Fibroblast of skin of right quadriceps (primary cell): ENCODE measurements at places on chromosomes 3 and 15.

GRCh38 chr3:196636369-196637349 is 2.8 kb upstream of the NRROS start:
- DNase-seq: no peak

- DNase-seq: no peak
Measured at GRCh38 chr3:45103753-45104714, 42.1 kb downstream of the CDCP1 start.

DNA sequence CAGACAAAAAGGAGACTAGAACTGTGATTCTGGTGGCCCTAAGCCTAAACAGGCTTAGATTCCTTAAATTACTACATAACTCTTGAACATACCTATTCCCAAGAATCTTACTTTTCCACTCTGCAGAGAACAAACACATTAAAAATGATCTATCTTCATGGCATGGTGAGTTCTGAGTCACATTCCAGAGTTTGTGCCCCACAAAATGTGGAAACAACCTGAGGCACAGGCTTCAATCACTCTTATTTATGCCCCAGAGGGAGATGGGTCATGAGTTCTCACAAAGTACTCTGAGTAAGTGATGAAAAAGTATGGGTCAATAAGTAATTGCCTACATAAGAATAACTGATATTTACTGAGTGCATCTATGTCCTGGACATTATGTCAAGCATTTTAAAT is 137.5 kb upstream of the SLC2A2 start:
- no peak for DNase-seq

DNA sequence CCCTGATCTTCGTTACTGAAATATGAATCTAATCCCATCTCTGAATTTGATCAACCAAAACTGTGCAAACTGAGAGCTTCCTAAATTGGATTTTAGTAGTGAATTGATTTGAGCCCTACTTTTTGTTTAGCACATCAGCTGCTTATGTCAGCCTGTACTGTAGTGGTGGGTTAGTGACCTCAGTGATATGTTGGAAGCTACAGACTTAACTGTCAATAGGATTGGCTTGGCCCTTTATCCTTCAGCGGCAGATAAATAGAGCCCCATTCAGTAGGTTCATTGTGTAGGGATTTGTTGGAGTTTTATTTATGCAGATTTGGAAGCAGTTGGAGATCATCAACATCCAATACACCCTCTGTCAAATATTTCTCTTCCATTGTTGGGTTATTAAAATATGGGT is 409.7 kb downstream of the SOX2 start:
- no peak for DNase-seq

- no peak for DNase-seq
Measured at GRCh38 chr3:13148561-13149329, 75.5 kb upstream of the IQSEC1 start.

DNA sequence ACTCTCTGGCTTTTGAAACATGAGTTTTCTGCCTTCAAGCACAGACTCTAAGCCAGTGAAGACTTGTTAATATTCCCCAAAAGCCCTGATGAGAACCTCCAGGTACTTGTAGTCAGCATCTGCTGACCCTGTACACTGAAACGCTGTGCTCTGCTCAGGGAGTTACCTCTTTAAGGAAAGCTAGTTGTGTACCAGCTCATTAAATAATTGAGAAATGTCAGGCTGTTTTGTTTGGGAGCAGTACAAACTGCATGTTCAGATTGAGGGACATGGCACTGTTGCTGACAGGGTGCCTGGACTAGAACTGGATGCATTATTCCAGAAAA is 21.7 kb downstream of the UPK1B start:
- no peak for DNase-seq

- DNase-seq: no peak
Measured at GRCh38 chr3:18445401-18446148, 20.4 kb upstream of the SATB1 start.

DNA sequence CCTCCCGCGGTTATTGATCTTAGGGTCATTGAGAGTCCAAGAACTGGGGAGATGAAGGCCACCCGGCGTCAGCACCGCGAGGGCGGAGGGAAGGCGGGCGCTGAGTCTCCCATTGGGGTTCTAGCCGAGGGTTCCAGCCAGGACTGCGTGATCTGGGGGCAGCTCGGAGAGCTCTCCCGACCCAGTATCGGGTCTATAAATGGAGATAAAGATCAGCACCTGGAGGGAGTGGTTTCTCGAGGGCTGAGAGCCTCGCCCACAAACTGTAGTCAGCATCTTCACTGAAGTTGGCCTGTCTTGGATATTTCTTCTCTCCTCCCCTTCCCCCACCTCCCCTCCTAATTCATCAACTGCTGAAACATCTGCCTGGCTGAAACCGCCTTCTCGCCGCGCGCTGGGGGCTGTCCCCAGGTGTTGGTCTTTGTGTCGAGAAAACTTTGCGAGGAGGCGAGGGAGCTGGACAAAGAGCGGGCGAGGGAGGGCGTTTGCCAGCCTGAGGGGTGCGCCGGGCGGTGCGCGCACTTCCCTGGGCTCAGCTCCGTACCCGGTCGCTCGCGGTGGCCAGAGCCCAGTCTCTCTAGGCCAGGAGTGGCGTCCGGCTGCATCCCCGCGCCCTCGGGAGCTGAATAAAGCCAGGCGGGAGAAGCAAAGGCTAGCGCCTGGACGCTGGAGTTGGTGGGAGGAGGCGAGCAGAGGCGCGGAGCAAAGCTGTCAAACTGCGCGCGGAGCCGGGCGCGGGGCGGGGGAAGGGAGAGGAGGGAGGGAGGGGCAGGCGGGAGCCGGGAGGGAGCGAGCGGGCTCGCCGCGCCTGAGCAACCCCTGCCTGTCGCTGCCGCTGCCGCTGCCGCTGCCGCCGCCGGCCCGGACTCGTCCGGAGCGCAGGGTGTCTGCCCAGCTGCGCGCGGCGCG is at the start of gene ST8SIA2:
ST8SIA2 (plus strand) TSS at position 811 of the 909 bp plus-strand sequence. CDS start 184 bp downstream, outside the sequence.
- DNase-seq: peak; percentile 49

- peak; percentile 95 for DNase-seq
Measured at GRCh38 chr3:197516517-197516889, 39.3 kb downstream of the BDH1 start.

DNA sequence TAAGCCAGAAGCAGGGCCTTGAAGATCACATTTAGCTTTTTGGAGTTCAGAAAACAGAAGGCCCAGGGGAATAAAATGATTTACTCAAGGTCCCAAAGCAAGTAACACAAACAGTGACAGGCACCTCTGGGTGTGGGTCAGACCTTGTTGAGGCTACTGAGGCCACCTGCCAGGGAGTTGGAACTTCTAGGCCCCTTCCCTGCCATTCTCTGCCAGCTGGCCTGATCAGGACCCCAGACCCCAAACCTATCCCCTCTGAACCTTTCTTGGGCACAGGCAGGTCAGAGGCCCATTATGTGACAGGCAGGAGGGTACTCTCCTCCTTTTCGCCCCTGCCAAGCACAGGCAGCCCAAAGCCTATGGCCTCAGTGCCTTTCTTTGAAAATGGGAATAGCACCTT is 49.4 kb upstream of the ATP2B2 start:
- DNase-seq: no peak

- no peak for DNase-seq
Measured at GRCh38 chr3:140580746-140581145, 97.1 kb upstream of the TRIM42 start.

DNA sequence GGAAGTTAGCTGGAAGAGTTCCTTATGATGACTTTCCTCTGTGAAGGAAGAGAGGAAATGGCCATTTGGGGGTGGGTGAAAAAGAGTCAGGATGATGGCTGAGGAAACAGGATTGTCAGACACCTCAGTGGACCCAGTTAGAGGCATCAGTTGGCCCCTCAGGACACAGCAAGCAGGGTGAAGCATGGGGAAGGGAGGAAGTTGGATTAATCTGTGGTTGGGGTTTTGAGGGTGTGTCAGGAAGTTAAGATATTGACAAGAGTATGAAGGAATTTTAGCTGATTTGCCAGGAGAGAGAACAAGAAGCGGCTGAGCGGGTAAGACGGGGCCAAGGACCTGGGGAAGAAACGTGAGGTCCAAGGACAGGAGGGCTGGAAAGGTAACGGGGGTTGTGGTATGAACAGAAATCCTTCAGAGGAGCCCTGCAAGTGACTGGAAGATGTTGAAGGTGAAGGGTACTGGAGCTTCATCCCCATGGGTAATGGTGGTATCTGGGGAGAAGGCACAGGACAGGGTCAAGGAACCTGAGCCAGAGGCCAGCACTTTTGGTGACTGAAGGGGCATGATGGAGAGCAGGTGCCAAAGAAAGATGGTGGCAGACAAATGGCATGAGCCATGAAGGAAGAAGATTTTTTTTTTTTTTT is 2.7 kb downstream of the UQCC5 start:
- DNase-seq: no peak

DNA sequence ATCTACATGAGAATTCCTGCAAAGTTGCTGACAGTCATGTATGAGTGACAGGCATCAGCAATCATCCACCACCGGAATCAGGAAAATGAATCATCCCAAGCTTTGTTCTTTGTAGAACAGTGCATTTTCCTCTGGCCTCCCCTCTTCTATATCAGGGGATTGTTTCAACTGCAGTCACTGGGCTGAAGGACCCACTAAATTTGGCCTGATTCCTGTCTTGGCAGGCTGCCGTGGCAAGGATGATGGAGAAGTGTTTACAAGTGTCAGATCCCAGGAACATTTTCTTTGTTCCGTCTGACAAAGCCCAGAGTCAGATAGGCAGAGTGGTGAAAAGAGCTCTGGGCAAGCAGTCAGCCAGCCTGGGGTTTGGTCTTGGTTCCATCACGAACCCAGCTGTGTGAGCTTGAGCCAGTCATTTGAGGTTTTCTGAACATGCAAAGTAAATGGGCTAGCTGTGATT is 175.1 kb upstream of the TSC22D2 start:
- DNase-seq: peak; percentile 59

- no peak for DNase-seq
Measured at GRCh38 chr3:184778426-184779332, 33.3 kb upstream of the VPS8 start.

GRCh38 chr3:144121661-144122060 is 150.0 kb downstream of the DIPK2A start:
- no peak for DNase-seq

- DNase-seq: no peak
Measured at GRCh38 chr3:23809840-23810342, 4.1 kb downstream of the UBE2E1 start.

GRCh38 chr3:72176537-72177041 is 391.6 kb upstream of the PROK2 start:
- DNase-seq: no peak

DNA sequence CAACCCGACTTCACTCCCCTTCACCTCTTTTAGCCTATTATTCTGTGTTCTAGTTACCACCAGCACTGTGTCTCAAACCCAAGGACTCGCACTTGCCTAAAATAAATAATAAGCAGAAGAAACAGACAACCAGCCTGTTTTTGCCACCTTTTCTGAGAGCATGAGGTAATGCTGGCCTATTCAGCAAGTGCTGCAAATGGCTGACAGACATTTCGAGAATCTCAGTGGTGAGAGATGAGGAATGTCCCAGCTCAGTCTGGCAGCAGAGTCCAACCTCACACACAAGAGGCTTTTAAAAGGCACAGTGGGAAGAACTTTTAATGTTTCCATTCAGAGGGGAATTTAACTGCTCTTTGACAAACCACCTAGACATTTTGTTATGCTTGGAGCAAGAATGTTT is 143.3 kb upstream of the GMNC start:
- DNase-seq: no peak

DNA sequence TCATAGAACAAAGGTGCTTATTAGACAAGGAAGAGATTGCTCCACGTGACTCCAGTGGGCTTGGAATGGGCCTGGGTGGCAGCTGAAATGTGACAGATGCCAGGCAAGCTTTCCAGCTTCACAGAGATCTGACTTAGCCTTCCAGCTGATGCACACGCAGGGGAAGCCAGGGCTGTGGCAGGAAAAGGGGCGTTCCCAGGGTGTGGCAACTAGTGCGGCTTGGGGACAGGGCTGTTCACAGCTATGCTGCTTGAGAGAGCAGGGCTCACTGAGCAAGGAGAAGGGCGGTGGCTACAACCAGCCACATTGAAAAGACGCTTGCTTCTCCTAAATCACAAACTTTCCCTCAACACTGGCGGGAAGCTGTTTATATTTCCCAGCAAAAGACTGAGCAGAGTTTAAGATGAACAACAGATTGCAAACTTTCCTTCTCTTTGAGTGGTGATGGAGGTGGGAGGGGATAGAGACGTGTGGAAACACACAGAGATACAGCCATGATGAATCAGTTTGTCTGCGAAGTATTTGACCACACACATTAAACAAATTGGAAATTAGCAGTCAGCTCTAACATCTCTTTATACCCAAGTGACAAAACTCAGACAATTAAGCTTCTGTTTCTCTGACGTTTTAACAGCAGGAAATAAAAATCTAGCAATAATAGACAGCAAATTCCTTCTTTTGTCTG is 127.5 kb downstream of the BDH1 start:
- peak; percentile 74 for DNase-seq

- DNase-seq: peak; percentile 26
Measured at GRCh38 chr3:57889807-57890206, 118.4 kb upstream of the FLNB start.

- no peak for DNase-seq
Measured at GRCh38 chr3:158671821-158672214, 630 bp downstream of the LXN start.

DNA sequence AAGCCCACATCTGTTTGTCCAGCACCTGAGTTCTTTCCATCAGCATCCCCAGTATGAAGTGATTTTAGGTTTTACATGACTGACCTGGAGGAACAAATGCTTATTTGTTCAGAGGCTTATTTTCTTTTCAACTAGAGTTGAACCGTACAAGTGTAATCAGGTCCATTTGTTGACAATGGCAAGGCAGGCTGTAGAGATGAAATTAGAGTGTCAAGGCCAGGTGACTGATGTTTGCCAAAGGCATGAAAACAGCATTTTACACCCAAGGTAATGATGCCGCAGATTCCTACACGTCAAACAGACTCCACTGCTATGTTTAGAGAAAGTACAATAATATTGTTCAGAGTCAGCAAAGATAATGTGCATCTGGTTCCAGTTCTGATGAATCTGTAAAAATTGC is 96.5 kb downstream of the KCNAB1 start:
- no peak for DNase-seq

GRCh38 chr3:63921741-63922482 is 9.7 kb upstream of the SCAANT1 start:
- DNase-seq: no peak

GRCh38 chr15:26391567-26392194 is 381.2 kb downstream of the GABRB3 start:
- DNase-seq: no peak

GRCh38 chr3:16668776-16669545 is 63.7 kb upstream of the DAZL start:
- DNase-seq: no peak

GRCh38 chr3:100151024-100151707 is 36.9 kb upstream of the FILIP1L start:
- DNase-seq: no peak

DNA sequence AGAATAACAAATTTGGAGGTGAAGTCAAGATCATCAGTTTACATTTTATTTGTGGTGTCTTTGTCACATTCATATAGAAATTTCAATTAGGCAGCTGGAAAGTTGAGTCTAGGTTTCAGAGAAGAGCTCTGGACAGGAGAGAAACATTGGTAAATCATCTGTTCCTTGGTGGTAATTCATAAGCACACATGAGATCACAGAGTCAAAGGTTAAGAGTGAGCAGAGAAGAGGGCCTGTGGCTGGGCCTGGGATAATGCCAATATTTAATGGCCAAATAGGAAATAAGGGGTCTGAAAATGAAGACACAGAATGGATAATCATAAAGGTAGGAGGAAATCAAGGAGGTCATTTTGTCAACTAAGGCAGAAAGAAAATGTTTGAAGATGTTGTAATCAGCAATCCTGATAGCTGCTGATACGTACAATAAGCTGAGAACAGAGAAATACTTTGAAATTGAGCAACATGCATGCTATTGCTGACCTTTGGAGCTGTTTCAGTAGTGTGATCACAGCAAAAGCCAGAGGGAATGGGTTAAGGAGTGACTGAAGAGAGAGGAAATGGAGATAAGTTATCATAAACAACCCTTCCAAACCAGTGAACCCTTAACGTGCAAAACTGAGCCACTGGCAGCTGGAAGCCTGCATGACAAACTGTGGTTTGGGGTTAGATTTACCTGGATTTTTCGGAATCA is 692.8 kb downstream of the AGBL1 start:
- DNase-seq: no peak
